ENCODE measurements at places on chromosomes 7 and 10.

DNA sequence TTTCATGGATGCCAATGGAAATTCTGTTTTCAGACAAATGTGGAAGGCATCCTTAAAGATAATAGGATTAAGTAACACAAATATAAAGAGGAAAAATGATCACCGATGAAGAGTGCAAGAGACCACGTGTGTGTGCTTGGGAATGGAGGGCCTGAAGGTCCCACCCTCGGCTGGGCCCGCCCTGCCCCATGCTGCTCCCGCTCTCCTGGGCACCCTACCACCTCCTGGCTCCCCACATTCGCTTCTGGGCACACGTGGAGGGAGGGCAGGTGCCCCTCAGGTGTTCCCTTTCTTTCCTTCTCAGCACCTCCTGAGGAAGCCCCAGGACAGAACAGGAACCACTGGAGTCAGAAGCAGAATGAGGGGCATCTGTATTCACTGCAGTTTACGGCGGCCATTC, 367.6 kb downstream of the DNAJB6 start:
- DNase-seq, result no peak

GRCh38 chr10:103597003-103597402, 103.5 kb downstream of the NEURL1 start:
- DNase-seq, result no peak

DNA sequence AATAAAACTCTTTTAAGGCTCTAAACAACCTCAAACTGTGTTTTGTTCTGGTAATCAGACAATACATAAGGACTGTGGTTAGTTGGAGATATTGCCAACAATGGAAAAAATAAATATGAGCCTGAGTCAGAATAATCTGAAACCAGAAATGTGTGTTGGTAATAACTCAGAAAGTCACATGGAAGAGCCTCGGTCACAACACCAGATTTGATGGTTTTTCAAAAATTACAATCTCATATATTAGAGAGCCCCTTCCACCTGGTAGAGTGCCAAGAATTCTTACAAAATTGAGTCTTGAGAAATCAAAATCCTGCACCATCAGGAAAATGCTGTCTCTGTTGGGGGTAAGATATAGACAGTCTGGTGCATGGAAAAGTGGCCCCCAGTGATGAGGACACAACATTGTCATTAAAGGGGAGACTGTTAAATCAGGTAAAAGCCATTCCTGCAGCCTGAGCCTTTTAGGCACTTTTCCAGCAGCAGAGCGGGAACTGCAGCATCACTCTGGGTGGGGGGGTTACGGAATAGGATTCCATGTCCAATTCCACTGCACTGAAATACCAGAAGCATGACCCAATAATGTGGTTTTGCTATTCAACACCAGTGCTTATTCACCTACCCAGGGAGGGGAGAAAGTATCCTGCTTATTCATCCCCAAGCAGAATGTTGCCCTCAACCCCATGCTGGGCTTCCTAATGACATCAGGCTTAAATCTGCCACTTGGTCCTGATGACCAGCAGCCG, 9.5 kb upstream of the ADAM12 start:
- no peak for DNase-seq

GRCh38 chr7:152035817-152036216, 10.3 kb downstream of the GALNT11 start:
- DNase-seq, result no peak

- DNase-seq, result no peak
These were observed 498.0 kb upstream of the ZMIZ1 start for GRCh38 chr10:78570633-78571235.

DNA sequence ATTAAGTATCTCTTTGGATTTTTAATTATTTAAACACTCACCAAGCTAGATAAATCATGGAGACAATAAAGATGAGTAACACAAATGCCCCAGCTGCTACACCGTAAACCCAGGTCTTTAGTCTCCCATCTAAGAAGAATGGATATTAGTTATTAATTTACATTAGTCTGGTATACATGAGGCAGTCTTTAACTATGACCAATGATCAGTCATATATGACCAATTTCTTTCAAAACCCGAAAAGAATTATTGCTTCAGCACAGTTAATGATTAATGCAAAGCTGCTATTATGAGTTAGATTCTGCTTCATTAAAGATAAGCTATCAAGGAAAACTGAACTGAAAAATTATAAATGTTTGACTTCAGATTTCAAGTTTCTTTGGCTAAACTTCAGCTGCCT, 402.9 kb downstream of the PHF14 start:
- no peak for DNase-seq

DNA sequence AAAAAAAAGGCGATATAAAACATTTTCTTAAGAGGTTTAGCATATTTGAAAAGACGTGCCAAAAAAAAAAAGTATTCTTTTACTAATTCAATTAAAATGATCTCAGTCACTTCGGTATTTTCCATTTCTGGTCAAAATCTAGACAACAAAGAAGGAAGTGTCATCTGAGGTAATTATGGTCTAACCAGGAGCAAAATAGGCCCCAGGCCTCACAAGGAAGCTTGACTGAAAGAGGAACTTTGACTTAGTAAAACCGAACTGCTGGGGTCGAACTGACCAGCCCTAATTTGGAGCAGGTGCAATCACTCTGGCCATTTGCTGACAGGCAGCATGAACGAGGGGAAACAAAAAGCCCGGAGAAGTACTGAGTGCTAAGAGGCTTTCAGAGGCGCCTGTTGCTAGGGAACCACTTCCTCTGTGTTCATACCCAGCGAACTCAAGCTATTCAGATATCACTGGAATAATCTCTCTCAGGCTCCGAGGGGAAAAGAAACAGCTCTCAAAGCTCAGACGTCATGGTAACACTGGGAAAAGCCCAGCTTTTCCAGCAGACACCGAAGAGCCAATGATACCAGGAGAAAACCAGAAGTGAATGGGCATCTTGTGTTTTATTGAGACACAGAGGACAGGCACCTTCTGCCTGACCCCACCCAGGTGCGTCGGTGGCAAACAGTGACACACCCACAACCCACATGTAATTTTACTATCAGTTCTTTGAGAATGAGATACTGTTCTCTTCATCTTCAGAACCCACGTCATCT, 126.5 kb downstream of the FAM107B start:
- DNase-seq, result peak; percentile 59

DNA sequence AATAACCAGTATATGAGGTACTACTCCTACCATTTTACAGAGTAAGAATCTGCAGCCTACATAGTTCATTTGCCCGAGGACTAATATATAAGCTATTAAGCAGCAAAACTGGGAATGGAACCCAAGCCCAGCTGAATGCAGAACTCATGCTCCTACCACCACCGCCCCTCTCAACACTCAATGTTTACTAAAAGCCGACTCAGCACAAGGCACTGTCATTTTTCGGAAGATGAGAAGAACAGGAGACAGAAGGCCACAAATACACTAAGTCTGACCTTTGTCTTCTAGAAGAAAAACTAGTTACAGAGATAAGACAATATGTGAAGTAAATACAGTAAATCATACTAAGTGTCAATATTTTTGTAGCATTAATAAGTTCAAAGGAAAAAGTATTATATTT, 40.6 kb upstream of the SLIT1 start:
- no peak for DNase-seq

- DNase-seq, result no peak
These were observed 350.1 kb upstream of the COBL start for GRCh38 chr7:51666751-51667150.

DNA sequence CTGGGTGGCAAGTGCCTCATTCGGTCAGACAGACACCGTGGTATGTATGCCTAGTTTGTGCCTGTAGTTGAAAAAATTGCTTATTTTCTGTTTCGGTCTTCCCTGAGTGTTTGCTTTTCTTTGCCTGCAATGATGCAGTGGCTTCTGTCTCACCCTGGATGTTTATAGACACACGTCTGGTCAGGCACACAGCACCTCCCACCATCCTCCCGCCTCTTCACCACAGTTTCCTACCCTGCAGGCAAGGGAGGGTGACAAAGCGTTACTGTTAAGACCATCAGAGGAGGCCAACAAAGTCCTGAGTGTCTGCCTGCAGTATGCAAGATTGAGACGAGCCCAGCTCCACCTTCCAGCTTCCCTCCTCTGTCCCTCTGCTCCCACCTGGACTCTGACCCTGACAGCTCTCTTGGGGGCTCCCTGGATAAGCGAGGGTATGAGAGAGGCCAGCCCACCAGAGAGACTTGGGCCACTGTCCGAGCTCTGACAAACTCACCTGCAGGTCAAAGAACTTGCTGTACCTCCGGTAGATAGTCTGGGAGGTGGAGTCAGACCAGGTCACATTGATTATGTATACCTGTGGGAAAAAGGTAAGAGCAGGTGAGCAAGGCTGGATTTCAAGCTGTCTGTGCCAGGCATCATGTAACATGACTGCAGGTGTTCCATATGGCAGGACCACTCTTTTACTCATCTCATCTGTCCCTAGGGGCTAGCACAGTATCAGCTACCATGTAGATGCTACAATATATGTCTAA, 54.4 kb downstream of the SH3PXD2A start:
- DNase-seq, result no peak

GRCh38 chr10:95363303-95363912, 72.6 kb upstream of the PDLIM1 start:
- no peak for DNase-seq

- peak; percentile 95 for DNase-seq
These were observed 98.0 kb upstream of the ZNF722 start for GRCh38 chr7:63900394-63901203.

- DNase-seq, result no peak
These were observed 21.0 kb downstream of the ZCWPW1 start for GRCh38 chr7:100407285-100408180.

- DNase-seq, result no peak
These were observed 119.6 kb downstream of the LRRTM3 start for GRCh38 chr10:67045404-67045803.

DNA sequence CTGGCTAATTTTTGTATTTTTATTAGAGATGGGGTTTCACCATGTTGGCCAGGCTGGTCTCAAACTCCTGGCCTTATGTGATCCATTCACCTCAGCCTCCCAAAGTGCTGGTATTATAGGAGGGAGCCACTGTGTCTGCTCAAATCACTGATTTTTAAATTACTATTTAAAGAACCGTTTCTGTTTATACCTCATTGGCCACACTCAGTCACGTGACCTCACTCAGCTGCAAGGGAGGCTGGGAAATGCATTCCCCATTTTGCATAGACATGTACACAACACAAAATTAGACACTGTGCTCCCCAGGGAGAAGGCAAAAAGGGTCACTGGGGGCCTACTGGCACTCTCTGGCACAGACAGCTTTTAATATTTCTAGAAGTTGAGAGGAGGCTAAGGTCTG, 13.6 kb upstream of the CALU start:
- no peak for DNase-seq

DNA sequence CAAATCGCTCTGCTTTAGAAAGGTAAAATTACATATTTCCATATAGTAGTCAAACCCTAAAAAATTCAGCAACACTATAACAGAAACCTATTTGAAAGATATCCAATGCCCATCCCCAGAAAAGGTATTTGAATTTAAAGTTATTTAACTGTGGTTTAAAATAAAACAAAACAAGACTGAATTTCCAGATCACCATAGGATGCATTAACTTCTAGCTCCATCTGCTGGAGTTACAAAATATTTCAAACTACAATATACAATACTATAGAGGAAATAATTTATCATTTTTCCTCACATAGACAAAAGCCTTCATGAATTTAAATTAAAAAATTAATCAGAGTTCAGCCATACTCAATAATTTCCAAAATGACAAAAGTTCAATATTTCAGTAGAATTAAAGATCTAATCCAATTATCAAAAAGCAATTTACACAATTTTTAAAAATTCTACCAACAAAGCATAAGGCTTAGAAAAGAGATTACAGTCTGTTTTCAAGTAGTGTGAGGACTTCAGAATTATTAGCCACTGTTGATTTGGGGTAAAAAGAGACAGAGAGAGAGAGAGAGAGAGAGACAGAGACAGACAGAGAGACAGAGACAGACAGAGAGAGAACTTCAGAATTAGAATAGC, 75.9 kb downstream of the LMBR1 start:
- DNase-seq, result no peak

GRCh38 chr7:105782391-105783042, 93.9 kb downstream of the ATXN7L1 start:
- DNase-seq, result no peak

GRCh38 chr10:14024329-14025202, 306.2 kb downstream of the FRMD4A start:
- DNase-seq, result no peak

DNA sequence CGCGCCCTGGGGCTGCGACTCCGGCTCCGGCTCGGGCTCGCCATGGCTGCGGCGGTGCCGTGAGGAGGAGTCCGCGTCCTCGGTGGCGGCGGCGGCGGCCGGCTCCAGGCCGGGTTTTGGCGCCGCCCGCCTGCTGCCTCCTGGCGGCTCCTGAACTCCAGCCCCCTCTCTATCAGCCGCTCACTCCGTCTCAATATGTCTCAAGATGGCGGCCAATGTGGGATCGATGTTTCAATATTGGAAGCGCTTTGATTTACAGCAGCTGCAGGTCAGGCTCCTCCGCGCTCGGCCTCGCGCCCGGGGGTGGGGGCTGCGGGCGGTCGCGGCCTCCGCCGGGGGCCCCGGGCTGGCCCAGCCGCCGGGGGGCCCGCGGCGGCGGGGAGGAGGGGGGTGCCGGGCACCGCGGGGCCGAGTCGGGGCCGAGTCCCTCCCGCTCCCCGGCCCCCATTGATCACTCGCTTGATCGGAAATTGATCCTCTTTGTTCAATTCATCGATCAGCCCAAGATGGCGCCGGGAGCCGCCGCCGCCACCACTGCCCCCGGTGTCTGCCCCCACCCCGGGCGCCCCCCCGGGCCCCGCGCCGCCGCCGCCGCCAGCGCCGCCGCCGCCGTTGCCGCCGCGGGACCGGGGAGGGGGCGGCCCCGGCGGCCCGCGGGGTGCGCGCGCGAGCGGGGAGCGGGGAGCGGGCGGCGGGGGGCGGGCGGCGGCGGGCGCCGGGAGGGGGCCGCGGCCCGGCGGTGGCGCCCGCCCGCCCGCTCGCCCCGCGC, 1.4 kb upstream of the CUX1 start:
- DNase-seq, result peak; percentile 67

DNA sequence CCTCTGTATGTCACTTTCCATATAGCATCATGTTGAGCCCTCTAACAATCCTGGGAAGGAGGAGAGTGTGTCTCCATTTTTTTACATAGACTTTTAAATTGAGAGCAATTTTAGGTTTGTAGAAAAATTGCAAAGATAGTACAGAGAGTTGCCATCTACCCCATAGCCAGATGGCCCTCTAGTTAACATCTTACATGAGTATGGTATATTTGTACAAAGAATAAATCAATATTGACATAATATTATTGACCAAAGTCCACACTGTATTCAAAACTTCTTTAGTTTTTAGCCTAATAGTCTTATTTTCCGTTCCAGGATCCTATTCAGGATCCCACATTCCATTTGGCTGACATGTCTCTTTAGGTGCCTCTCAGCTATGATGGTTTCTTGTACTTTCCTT, 274.6 kb upstream of the PLPP4 start:
- DNase-seq, result no peak

GRCh38 chr7:129859183-129859582, 93.6 kb downstream of the UBE2H start:
- no peak for DNase-seq

DNA sequence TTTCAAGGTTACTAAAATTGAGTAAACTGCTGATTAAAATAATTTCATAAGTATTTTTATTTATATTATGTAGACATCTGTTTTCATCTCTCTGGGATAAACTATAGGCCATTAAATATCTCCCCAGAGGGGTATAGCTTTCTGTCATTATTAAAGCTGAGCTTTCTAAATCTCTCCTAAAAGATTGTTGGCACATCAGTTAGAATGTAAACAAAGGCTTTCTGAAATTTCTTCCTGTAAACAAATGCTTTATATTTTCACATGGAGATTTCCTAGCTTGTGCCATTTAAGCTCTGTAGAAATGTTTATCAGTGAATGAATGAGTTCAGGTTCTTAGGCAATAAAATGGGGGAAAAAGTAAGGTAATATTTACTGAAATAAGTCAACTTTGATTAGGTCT, 35.7 kb downstream of the PPP1R9A start:
- DNase-seq, result no peak

Measured in dorsolateral prefrontal cortex (tissue), 122 donors.